Activated CD4-positive, alpha-beta T cell treated with anti-CD3 and anti-CD28 coated beads for 1 hour (primary cell): ENCODE measurements at places on chromosomes 2 and 18.

GRCh38 chr18:58152891-58153290, 108.9 kb downstream of the NEDD4L start:
- no peak for DNase-seq

- DNase-seq = no peak
Measured at GRCh38 chr2:118535818-118536212, 311.6 kb downstream of the EN1 start.

- no peak for DNase-seq
Measured at GRCh38 chr2:227536445-227536844, 62.2 kb upstream of the SCYGR2 start.

DNA sequence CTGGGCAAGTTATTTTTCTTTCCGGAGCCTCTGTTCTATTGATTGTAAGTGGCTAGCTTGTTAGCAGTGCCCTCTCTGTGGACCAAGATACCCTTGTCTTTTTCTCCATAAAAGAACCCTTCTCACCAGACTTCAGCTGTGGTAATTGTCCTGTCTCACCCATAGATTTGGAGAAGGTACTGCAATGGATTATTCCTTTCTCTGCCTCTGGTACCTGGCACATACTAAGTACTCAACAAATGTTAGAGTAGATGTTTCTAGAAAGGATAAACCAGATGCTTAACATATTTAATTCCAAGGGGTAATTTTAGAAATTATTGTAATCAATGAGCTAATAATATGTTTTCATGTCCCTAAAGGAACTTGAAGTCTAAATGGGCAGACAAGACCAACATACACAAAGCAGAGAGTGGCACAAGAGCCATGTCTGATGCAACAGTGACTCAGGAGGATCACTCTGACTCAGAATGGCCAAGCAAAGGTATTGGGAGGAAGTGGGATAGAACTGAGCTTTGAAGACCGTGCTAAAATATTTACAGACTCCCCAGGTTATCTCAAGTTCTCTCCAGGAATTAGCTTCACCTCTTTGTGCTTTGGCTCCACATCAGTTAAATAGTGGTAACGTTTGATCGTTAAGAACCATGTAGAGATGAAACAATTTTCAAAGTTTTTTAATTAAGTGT, 129.7 kb upstream of the OSR1 start:
- DNase-seq = no peak

- DNase-seq = no peak
Measured at GRCh38 chr2:207157731-207158130, 8.0 kb downstream of the KLF7 start.

GRCh38 chr2:159984034-159984433, 78.4 kb downstream of the PLA2R1 start:
- no peak for DNase-seq
